ENCODE measurements at places on chromosomes 5 and 9.

DNA sequence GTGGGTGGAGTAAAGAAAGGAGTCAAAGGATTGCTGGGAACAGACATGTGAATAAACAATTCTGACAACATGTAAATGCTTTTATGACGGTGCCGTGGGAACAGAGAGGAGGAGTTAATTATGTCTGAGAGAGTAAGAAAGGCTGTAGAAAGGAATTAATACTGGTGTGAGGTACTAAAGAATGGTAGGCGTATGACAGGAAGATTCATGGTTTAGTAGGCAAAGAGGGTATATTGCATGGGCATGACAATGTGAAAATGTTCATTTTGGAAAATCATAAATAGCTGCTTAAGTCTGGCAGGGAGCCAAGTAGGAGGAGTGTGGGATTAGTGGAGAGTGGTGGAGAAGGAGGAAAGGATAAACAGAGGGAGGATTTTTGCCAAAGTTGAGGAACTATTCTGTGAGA, 19.7 kb downstream of the NAA35 start:
- no peak for DNase-seq

DNA sequence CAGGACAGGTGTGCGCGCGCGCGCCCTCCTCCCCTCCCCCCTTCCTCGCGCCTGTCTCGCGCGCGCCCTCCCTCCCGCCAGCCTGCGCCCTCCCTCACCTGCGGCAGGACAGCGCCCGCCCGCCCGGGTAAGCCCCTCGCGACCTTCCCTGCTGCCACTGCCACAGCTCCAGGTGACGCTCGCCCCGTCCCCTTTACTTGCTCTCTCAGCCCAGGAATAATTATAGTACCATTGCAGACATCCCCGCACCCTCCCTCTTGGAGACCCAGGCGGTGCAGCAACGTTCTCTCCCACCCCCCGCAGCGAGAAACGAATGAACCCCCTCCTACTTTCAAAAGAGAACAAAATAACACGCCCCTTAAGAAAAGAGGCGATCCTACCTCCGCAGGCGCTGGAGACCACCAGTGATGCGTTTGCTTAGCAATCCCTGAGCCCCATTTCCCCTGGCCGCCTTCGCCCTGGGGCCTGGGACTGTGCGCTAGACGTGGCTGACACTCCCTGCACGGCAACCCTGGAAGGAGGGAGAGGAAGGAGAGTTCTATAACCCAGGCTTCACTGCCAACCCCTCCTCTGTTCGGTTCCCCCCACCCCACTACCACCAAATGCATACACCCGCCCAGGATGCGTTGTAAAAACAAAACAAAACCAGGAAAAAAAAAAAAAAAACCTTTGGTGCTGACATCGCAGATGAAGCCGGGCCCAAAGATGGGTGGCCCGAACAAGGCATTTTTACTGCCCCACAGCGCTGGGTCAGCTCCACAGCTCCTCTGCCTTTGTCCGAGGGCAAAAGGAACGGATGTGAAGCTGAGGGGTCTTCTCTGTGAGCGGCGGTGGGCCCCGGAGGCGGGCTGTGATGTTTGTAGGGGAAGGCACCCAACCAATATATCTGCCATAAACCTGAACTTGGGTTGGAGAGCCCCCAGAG, 5.6 kb upstream of the PURA start:
- no peak for DNase-seq

DNA sequence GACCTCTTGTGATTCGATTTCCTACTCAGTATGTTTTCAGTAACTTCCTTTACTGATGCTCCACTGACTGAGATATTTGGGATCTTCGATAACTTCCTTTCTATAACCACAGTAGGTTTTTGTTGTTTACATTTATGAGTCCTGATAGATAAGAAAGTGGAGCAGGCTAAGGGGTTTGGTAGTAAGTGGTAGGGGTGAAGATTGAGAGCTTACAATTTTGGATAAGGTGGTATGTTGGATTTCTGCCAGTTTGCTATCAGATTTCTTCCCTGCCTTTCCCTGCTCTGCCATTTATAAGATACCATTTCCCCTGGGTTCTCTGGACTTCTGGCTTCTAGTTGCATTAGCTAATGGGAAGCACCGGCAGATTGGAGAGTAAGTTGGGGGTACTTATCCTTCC, 7.9 kb upstream of the NDUFS4 start:
- no peak for DNase-seq

GRCh38 chr5:178232920-178233429, 373 bp upstream of the PHYKPL start:
- no peak for DNase-seq

- DNase-seq = no peak
Observed at GRCh38 chr5:72093217-72093616, 14.1 kb upstream of the MAP1B start.

GRCh38 chr5:77463905-77464304, 28.2 kb downstream of the WDR41 start:
- no peak for DNase-seq

GRCh38 chr5:32612134-32612888, 27.0 kb downstream of the SUB1 start:
- DNase-seq = no peak

GRCh38 chr5:4628645-4629385, 511.3 kb upstream of the ADAMTS16 start:
- DNase-seq = no peak

GRCh38 chr5:177471610-177472356, 1.7 kb downstream of the DBN1 start:
- DNase-seq = no peak

DNA sequence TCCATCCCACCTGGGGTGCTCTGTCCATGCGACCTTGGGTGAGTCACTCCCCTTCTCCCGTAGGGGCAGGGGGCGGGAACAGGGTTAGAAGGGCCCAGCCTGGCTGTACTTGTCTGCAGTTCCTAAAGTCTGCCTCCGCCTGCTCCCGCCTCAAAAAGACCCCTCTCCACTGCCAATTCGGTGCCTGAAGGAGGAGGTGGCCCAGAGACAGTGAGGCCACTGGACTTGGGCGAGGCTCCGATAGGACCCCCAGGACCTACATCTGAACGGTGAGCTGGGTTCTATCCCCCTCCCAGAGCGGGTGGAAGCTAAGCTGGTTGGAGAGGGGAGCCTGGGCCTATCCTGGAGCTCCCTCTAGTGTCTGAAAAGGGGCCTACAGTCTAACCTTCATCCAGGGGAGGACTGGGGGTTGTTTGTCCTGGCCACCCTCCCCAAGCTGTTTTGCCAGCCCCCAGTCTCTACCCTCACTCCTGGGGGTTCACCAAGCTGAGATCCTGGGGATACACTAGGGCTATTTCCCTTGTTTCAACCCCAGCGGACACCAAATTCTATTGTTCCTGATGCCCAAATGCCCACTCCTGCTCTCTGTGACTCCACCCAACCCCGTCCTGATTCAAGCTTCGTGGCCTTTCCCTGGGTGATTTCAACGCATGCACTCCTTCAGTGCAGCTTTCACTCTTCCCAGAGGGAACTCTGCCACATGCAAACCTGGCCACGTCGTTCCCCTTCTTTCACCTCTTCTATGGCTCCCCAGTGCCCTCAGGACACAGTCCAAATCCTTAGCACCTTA, 6.1 kb upstream of the CRB2 start:
- peak; percentile 39 for DNase-seq
